ENCODE measurements at places on chromosomes 2 and 18.
A peak's percentile ranks its signal among the peaks of the same experiment; 100 is the strongest.

DNA sequence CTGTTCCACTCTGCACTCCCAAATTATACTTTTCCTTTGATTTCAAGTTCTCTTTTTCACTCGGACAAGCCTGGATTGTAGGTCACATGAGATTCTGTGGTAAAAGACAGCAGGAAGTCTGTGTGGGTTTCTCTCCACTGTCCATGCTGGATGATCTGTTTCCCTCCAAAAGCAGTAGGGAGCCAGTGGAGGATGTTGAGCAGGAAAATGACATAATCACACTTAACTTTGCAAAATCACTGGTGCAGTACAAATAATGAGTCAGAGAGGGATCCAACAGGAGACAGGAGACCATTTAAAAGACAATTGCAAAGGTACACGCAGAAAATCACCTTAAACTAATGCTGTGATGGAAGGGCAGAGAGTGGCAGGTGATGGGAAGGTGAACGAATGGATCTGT lies 301.3 kb downstream of the ZNF407 start:
- ATAC-seq = no peak

DNA sequence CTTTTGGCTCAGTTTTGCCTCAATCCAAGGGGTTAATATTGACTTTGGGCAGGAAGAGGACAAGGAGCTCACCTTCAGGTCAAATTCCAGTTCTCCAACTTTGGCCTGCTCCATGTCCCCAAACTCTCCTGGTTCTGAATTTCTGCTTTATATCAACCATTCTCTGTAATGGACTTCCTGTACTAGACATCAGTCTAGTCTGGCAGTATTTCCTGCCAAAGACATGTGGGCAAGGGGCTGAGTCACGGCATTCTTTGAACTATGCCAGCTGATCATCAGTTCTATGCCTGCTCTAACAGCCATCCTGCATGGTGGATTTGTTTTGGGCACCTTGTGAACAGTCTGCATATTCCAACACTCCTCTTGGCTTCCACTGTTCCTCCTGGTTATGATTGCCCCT lies 199.4 kb downstream of the ZEB2 start:
- ATAC-seq = no peak

DNA sequence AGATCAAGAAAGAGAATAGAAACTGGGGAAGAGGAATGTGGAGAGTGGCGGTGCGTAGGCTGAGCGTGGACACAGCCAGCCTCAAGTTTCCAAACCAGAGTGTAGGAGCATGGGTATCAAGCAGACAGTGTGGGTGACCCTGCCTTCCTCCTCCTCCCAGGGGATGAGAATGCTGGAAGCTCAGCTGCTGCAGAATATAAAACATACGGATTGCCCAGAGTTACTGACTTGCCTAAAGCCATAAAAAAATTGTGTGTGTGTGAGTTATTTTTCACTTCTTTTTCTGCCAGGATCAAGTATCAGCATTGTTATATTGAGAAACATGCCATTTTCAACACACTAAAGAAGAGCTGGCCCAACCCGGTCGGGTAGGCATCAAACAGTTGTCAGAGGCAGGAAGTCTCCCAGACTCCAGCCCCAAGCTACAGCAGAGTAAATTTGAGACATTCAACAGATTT lies 333.3 kb upstream of the ACVR2A start:
- peak; percentile 67 for ATAC-seq

DNA sequence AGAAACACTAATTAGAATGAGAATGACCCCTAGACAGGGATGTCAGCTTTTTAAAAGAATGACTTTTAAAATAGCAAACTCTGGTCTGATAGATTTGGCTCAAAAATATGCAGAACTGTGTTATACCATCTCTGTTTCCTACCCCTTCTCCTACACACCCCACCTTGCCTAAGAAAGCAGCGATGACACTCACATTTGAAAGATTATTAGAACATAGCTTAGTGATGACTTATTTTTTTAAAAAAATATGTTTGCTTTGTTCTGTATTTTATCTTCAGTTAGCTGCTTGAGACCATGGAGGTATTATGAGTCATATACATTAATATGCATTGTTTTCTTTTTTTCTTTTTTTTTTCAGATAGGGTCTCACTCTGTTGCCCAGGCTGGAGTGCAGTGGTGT lies 176.7 kb upstream of the TPO start:
- no peak for ATAC-seq

Data from motor neuron (in vitro differentiated cells).